ENCODE measurements at places on chromosomes 2 and 18.

DNA sequence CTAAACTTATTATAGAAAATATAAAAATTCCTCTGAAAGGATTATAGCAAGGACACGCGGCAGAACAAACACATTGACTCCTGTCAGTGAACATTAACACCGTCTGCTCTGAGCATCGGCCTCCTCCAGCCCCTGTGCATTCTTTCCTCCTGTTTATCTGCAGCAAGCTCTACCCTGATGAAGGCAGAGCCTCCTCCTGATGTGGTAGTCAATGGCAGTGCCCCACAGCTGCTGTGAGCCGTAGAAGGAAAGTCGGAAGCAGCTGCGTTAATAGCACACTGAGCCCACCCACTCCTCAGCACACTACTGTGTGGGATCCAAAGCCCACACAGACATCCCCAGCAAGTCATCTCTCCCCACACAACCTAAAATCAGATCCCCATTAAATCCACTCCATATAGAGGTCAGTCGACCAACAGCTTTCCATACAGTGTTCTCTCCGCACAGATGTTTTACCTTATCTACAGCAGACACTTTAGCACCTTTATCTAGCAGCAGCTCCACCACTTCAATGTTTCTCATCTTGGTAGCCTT lies 41.0 kb downstream of the KIDINS220 start:
- no peak for DNase-seq

GRCh38 chr2:73749314-73749713 lies 12.2 kb upstream of the TPRKB start:
- DNase-seq: no peak

GRCh38 chr2:24307961-24308360 lies 52.4 kb downstream of the ITSN2 start:
- DNase-seq: no peak

GRCh38 chr2:107621186-107622165 lies 205.2 kb upstream of the RGPD4 start:
- DNase-seq: no peak

- DNase-seq: no peak
These were observed 23.4 kb upstream of the SMIM21 start for GRCh38 chr18:75450906-75451305.

- no peak for DNase-seq
These were observed 145.8 kb upstream of the HS6ST1 start for GRCh38 chr2:128464456-128464855.

Data from Daoy (cell line).